Foreskin keratinocyte (primary cell): ENCODE measurements at places on chromosomes 5 and 9. TPM values are rescaled to one million over a fixed set of nuclear protein-coding genes. Genes with fewer than 3 reads are reported as not detected.

GRCh38 chr9:125674981-125675973 lies 31.7 kb downstream of the MAPKAP1 start:
- peak; percentile 83 for DNase-seq

- DNase-seq = no peak
These were observed 11.7 kb downstream of the TIMD4 start for GRCh38 chr5:156951359-156951758.

DNA sequence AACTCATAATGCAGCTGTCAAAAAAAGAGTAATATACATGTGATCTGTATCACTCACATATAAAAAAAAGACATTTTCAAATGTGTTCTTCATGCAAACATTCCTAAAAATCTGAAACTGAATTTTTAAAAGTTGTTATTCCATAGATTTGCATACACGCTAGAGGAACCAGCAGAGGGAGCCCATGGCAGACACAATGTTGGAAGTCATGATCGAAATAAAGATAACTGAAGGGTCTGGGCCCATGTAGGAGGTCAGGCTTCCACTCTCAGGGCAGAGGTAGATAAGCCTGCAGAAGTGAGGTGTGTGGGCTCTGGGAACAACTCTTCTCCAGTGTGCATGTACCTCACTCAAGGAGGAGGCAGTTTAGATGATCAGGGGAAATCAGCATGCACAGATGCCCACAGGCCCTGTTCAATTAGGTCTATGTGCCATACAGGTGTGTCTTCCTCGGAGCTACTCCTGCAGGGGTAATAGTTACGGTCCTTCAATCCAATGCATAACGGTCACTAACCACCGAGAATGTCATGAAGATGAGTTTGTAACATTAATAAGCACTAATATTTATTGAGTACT lies 208.6 kb downstream of the EPB41L4A start:
- no peak for DNase-seq

DNA sequence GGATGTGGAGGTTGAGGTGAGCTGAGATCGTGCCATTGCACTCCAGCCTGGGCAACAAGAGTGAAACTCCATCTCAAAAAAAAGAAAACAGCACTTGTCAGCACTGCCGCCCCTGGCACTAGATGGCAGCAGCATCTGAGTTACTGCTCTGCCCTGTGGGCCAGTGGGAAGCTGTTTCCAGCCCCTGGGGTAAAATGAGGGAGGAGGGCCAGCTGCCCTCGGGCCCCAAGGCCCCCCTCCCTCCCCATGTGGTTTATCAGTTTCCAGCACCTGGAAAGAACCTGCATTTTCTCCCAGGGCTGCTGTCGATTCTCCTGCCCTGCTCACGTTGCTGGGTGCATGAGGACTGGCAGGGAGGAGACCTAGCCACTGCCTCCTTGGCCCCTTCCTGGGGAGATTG lies 13.2 kb upstream of the CEL start:
- no peak for DNase-seq

DNA sequence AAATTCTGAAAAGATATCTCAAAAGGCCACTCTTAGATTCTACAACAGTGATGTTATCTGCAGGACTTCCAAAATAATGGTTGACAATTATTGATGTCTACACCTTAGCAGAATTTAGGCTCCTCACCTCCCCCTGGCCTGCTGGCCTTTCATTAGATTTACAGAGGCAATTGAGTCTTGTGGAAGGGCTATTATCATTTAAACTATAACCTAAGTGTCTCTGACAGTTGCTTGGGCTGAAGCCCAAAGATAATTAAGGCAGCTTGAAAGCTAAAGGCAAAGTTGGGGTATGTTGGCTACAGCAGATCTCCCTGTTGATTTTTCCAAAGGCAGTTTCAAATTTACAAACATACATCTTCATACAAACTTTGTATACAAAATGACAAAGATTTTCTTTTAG lies 912.3 kb downstream of the TAF11L14 start:
- DNase-seq = no peak

The PCDHB2 gene
- 0.10 and 0.11 TPM in 2 replicates for total RNA-seq

The PCDHB8 gene
- total RNA-seq = not detected in 2 replicates

The TLE1 gene
- 21.4 and 24.2 TPM in 2 replicates for total RNA-seq
